Stimulated activated CD4-positive, alpha-beta T cell treated with anti-CD3 and anti-CD28 coated beads, Interleukin-12 subunit alpha, Interleukin-12 subunit beta, amount 100 ng/mL, for 4 hours (primary cell): ENCODE measurements at places on chromosomes 7 and 10.

DNA sequence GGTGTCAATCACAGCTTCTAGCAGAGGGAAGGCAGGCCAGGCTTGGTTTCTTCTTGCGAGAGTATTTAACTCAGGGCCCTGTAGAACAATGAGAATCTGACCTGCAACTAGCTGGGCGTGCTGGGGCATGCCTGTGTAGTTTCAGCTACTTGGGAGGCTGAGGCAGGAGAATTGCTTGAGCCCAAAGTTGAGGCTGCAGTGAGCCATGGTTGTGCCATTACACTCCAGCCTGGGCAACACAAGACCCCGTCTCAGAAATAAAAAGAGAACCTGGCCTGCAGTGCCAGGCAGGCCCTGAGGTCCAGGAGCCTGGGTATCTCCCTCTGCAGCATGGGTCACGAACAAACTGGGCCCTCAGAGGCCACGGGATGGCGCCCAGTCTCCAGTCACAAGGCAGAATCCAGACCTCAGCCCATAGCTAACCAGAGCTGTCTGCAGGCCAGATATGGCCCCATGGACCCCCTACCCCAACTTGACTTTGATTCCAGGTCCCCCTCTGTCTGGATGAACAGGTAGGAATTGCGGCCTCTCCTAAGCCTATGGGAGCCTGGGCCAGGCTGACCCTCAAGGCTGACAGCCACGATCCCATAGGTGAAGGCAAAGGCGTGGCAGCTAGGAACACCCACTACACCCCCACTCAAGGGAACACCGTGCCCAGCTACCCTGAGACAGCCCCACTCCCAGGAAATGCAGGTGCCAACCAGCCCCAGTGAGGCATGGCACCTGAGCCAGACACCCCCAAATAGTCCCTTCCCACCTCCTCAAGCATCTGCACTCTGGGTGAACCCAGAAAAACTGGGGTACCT, 102.7 kb upstream of the TNRC18 start:
- peak; percentile 46 for DNase-seq

DNA sequence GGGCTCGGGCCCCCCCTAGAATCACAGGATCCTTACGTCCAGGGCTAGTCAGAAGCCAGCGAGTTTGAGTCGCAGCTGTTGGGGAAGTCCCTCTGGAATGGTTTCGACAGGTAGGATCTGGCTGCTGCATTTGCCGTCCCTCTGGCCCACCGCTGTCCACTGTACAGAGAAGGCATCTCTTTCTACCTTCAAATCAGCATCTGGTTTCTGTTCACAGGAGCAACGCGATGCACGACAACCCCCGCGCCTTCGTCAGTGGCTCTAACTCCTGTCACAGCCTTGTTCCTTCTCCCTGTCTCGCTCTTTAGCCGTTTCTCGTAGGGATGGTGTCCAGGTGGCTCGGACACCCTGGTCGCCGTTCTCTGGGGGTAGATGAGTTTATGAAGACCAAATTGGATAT, 11.2 kb upstream of the PFKFB3 start:
- DNase-seq, result no peak

DNA sequence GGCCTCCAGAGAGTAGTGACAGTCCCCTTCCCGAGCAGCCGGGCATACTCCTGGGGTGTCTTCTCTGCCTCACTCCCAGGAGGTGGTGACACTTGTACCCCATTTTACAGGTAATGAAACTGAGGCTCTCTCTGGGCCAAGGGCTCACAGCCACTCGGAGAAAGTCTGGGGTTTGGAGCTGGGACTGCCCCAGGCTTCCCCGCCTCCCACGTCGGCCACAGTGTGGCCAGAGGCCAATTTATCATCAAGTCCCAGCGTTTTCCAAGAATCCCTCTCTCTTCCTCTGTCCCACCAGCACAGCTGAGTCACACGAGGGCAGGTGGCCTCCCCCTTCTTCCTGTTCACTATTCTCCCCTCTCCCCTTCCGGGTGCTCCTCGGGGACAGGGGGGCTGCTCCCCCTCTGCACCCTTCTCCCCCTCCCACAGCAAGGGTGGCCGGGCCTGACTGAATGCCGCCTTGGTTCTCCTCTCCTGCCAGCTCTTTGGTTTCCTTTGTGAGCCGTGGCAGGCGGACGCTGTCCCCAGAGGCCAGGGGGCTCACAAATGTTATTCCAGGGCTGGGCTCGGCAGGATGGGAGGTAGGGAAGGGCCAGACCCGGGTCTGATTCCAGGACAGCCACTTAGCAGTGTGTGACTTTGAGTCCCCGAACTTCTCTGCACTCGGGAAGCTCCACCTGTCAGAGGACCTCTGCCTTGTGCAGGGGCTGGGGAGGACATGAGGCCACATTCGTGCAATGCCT, 17.7 kb downstream of the CLIP2 start:
- DNase-seq, result no peak

DNA sequence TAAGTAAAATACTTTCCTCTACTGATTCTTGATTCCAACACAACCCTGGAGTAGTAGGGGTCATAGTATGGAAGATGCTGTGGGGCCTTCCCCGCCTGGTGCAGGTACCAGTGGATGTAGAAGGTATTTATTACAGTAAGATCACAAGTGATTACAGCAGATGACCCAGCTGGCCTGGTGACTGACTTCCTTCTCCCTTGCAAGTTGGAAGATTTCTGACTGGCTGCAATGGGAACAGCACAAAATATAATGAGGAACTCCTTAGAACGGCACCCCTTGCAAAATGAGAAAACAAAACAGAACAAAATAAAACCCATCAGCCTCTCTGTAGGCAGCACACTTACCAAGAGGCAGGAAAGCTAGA, 61.7 kb upstream of the TARP start:
- DNase-seq, result no peak

DNA sequence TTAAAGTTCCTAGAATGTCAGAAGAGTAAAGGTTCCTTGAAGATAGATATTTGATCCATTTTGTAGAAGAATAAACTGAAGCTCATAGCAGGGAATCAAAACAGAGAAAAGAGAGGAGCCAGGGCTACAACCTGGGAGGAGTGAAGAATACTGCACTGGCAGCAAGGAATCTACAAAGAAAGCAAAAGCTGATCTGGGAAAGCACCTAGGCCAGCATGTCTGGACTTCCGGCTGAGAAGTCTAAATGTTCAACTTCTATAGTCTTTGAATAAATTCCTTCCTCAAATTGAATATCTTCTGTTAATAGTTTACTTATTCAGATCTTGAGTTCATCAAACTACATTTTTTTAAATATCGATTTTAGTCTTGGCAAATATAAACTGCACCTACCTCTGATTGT, 78.2 kb downstream of the VPS41 start:
- no peak for DNase-seq

- DNase-seq, result no peak
These were observed 139.7 kb downstream of the ADCY1 start for GRCh38 chr7:45713669-45714520.

- DNase-seq, result no peak
These were observed 8.2 kb upstream of the DLD start for GRCh38 chr7:107882766-107883165.

- DNase-seq, result no peak
These were observed 414.7 kb upstream of the GHITM start for GRCh38 chr10:83724471-83725241.

DNA sequence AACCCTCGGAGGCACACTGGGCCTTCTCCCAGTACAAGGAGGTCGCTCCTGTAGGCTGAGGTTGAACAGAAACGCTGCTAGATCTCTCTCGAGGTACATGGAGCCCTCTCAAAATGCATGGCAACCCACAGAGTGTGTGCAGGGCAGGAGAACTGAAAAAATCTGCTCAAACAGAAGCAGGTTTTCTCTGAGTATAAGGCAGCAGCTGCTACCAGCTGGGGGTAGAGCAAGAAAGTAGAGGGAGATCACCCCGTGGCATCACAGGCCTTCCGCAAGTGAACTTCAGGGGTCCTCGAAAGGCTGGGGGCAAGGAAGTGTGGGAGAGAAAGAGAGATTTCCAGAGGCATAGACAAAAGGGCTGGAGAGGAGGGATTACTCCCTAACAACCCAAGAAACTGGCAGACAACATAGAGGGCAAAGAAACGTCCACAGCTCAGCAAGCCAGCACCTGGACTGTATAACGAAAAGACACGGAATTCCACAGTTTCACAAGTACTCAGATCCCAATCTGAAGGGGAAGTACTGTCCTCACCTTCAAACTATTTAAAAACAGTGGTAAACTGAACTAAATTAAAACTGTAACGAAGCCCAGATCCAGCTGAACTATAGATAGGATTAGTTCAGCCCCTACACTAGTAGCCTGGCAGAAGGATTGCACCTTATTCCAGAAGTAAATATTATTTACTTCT, 299.2 kb downstream of the IPMK start:
- DNase-seq, result no peak

GRCh38 chr10:21427804-21428481, 97.5 kb downstream of the SKIDA1 start:
- DNase-seq, result no peak

DNA sequence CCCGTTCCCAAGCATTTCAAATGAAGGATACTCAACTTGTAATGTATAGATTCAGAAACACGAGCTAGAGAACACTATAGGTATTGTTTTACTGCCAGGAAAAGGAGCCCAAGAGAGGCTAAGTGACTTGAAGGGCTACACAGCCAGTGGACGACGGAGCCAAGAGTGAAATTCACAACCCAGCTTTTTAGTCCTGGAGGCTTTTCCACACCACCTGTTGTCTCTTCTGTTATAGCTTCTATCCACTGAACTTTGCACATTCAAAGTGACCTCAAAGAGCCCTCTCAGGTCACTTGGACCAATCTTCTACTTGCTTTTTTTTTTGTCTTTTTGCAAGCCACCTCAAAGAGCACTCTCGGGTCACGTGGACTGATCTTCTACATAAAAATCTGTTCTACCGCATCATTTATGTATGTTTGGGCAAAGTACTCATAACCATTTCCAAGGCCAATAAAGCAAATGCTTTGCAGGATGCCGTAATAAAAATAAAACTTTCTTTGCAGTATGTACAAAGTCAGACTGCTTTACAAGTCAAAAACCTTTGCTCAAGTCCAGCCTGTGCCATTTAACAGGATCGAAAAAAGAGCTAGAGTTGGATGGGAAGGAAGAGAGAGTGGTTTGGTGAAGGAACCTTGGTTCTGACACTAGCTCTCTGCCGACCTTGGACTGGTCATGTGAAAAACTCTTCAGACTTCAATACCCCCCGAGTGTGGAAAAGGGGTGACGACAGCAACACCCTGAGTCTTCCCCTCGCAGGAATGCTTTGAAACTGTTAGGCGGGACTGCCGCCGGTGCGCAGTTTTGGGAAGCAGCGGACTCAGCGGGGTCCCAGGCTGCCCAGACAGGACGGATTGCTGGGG, 821 bp downstream of the SLC35B4 start:
- DNase-seq, result no peak

GRCh38 chr7:94571816-94572215, 62.2 kb downstream of the CASD1 start:
- DNase-seq, result no peak

- DNase-seq, result no peak
These were observed 1.9 kb downstream of the TET1 start for GRCh38 chr10:68561865-68562649.

DNA sequence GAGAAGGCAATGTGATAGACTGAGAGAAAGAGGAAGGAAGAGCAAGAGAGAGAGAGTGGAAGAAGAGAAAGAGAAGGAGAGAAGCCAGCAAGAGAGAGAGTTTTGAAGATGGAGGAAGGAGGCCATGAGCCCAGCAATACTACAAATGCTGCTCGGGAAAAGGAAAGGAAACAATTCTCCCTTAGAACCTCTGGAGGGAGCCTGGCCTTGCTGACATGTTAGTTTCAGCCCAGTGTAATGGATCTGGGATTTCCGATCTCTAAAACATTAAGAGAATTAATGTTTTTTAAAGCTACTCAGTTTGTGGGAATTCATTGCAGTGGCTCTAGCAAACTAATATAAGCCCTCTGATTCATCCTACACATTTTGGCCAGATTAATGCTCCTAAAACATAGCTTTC, 206.8 kb upstream of the MTPN start:
- DNase-seq, result no peak

- DNase-seq, result no peak
These were observed 130.8 kb downstream of the DNAJB6 start for GRCh38 chr7:157467496-157468212.

- no peak for DNase-seq
These were observed 22.4 kb downstream of the NRBF2 start for GRCh38 chr10:63155388-63156020.

DNA sequence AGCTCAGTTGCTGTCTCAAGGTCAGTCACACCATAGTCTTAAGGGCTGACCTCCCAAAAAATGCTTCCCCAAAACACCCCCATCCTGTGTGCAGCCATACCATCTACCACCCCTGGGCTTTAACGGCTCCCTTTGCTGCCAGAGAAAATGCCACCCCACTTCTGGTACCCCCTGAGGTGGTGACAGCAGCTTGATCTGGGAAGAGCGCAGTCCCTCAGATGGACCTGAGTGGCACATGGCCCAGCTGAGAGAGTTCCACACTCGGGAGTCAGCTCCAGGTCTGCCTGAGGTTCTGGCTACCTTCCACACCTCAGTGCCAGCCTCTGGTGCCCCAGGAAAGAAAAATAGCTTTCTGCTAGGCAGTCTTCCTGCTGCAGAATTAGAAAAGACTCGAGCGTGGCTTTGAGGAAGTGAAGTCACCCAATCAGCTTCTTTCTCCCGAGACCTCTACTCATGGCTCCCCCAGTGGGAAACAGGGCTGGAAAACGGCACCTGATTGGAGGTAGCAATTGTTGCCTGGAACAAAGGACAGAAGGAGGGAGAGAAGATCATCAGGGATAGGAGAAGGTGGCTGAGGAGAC, 151.7 kb downstream of the ARHGAP21 start:
- DNase-seq, result no peak

GRCh38 chr10:30368065-30368718, 19.1 kb upstream of the MTPAP start:
- DNase-seq, result no peak

GRCh38 chr7:106772655-106773108, 92.4 kb upstream of the PIK3CG start:
- DNase-seq, result no peak

DNA sequence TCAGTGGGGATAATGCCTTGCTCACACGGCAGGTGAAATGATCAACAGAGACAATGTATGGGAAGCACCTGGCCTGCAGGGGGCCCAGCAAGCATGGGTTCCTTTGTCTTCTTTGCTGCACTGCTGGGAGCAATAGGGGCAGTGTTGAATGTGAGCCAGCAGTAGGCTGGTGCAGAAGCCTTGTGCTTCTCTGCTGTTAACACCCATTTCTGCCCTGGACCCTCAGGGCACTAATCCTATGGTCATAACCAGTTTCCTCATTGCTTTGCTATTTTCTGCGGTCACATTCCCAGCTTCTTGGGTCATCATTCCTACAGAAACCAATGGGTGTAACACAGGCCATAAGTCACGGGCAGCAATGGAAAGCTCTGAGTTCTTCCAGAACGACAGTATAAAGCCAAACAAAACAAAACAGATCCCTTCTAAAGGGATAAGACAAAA, 10.9 kb upstream of the LGI1 start:
- no peak for DNase-seq
